ENCODE measurements at places on chromosomes 6 and 20.

DNA sequence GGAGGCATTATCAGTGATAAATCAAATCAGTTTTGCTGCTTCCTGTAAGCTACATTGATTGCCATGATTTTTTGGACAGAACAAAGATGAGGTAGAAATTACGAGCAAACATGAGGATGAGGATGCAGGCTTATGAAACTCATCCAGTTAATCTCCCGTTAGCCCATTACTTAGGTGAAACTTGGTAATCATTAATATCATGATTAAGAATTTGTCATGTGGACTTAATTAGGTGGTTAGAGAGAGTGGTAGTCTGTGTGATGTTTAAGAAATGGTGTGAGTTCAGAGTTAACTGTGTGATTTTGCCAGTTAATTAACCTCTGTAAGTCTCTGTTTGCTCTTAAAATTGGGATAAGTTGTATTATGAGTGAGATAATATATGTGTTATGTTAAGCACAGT lies 62.0 kb downstream of the TSPYL4 start:
- no peak for DNase-seq

- DNase-seq = no peak
Measured at GRCh38 chr20:23195636-23196035, 109.5 kb upstream of the CD93 start.

DNA sequence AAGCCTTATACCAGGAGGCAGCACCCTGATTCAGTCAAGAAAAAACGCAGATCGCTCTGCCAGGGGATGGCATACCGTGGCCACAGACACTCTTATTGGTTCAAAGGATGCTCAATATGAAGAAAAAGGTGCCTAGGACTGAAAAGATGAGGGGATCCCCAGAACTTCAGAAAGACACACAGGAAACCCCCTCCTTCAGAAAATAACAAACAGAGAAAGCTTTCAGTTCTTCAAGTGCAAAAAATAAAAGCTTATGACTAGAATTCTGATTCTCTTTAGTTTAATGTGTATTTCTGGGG lies 17.7 kb upstream of the MYB start:
- DNase-seq = no peak

- no peak for DNase-seq
Measured at GRCh38 chr20:37917461-37917860, 14.5 kb downstream of the VSTM2L start.

DNA sequence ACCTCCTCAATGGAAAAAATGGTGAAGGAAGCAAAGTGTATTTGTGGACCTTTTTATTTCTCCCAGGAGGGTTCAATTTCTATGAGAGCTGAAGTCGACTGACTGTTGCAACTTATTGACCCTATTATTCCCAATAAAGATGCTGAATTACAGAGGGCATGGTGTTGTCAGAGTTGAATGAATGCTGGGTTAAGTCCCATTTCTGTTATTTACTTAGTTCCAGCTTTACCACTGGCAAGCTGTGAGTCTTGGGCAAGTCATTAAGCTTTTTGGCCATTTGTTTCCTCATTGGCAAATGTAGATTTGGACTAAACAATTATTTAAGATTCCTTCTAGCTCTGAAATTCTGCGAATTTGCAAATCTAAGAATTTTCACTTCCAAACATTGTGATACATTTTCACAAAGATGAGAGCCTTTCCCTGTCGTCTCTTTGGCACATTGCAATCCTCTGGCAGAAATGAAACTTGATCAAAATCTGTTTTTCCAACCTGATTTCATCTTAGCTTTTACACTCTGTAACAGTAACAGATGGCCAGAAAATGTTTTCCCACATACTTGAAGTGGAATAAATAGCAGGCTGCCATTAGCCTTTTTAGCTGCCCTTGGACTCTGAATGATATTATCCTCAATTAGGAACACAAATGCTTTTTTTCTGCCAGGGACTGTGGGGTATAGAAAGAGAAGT lies 21.3 kb downstream of the BLTP3A start:
- no peak for DNase-seq

DNA sequence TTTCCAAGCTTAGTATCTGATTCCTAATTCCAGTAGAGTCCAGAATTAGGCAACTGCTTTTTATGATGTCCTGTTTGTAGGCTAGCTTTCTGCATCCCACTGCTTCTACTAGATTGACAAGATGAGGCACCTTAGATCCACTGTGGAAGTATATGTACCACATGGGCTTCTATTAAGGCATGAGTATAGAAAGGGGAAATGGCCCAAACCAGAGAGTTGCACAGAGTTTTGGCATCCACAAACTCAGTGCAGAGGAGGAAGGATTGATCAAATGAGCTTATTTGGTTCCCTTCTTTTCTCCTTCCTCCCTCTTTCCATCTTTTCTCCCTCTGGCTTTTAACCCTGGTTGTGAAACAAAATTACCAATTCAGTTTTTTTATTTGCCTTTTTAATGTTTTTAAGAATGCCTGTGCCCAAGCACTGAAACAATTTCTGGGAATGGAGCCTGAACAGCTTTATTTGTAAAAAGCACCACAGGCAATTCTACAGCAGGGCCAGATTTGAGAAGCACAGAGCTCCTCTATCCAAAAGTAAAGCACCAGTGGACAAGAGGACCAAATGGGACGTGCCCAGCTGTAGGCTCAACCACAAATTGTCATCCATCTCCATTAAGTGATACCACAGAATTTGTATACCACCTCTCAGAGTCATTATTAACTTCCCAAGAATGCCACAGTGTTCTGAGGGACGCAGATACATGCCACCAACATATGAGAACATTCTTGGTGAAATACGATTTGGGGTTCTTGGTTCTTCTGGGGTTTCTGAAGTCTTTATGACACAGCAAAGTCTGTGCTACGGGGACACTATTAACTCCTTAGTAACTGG lies 969.1 kb downstream of the KIF16B start:
- no peak for DNase-seq

- no peak for DNase-seq
Measured at GRCh38 chr20:19952392-19952791, 64.8 kb upstream of the NAA20 start.

Measured in right kidney (tissue), 9 donors.